Activated gamma-delta T cell treated with Interleukin-2 at 50 U/mL for 16 hours (primary cell): ENCODE measurements at places on chromosomes 1 and 21.

DNA sequence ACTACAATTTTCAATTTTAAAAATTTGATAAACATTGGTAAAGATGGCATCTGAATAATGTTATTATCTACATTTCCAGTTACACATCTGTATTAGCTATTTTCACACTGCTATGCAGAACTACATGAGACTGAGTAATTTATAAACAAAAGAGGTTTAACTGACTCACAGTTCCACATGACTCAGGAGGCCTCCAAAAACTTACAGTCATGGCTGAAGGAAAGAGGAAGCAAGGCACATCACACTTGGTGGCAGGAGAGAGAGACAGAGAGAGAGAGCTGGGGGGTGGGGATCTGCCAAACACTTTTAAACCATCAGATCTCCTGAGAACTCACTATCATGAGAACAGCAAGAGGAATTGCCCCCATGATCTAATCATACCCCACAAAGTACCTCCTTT is 850.0 kb downstream of the LTN1 start:
- DNase-seq, result no peak

- DNase-seq, result no peak
Observed at GRCh38 chr1:44260792-44261170, 47.5 kb downstream of the DMAP1 start.

- DNase-seq, result no peak
Observed at GRCh38 chr21:41979751-41980369, 26.0 kb upstream of the C2CD2 start.

- DNase-seq, result no peak
Observed at GRCh38 chr1:21261551-21262292, 28.5 kb downstream of the ECE1 start.

GRCh38 chr1:117581391-117581943 is 24.4 kb upstream of the TENT5C start:
- no peak for DNase-seq

DNA sequence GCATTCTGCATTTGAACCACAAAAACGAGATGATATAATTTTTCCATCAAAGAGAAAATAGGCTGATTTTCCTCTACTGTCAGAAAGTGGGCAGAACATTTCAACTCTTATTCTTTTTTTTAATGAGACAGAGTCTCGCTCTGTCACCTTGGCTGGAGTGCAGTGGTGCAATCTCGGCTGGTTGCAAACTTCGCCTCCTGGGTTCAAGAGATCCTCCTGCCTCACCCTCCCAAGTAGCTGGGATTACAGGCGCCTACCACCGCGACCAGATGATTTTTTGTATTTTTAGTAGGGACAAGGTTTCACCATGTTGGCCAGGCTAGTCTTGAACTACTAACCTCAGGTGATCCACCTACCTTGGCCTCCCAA is 11.6 kb downstream of the DSTYK start:
- DNase-seq, result no peak

- DNase-seq, result no peak
Observed at GRCh38 chr1:115748401-115749150, 19.9 kb downstream of the CASQ2 start.

GRCh38 chr1:238562341-238562740 is 671.6 kb upstream of the ZP4 start:
- no peak for DNase-seq

- DNase-seq, result peak; percentile 29
Observed at GRCh38 chr1:185559684-185560331, 174.4 kb upstream of the HMCN1 start.

DNA sequence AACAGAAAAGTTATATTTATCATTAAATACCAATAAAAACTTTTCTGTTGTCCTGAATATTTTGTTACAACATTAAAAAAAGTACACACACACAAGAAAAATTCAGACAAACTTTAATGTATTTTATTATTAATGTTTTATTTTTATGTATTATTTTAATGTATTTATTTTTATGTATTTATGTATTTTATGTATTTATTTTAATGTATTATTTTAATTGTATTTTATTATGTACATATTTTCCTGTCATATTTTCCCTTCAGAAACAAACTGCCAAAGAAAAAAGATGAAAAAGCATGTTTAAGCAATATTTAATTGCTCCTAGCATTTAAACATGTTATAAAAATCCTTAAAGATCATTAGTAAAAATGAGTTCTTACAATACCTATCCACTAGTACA is 222.1 kb downstream of the RERE start:
- no peak for DNase-seq

DNA sequence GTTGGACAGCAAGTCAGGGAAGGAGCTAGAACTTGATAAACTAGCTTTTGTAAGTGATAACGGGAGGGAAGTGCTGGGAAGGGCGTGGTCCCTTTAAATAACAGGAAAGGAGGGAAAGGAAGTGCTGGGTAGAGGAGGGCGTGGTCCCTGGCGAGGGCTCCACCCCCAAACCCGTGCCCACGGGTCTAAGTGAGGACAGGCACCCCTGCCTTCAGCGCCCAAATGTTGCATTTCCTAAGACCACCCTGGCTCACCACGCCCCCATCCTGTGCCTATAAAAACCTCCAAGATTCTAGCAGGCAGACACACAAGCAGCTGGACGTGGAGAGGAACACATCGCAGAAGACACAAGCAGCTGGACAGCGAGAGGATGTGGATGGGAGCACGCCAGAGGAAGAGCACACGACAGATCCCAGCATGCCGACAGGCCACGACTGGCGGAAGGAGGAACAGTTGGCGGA is 58.5 kb downstream of the PALMD start:
- no peak for DNase-seq

DNA sequence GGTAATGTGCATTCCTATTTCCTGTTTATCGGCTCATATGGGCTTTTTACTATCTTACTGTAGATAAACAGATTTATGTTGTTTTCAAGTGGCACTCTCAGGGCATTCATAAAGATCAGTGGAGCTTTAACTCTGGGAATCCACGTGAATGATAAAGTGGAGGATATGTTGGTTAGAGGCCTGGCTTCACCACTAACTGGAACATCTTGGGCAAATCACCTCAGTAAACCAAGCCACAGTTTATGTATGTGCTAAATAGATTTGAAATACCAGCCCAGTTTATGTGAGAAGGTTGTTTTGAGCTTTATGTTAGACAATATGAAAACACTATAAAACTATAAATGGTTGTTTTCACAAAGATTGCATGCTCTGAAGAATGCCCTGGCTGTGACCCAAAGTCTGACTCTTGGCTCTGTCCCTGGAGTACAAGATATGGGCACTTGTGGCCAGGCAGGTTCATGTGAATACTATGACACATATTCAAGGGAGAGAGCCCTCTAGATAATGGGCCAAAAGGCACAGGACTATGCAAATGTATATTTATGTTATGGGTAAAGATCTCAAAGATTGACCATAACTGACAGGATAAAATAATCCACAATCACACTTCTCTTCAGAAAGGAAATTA is 36.7 kb downstream of the FAM163A start:
- no peak for DNase-seq

- no peak for DNase-seq
Observed at GRCh38 chr1:171468120-171468750, 17.1 kb upstream of the PRRC2C start.

DNA sequence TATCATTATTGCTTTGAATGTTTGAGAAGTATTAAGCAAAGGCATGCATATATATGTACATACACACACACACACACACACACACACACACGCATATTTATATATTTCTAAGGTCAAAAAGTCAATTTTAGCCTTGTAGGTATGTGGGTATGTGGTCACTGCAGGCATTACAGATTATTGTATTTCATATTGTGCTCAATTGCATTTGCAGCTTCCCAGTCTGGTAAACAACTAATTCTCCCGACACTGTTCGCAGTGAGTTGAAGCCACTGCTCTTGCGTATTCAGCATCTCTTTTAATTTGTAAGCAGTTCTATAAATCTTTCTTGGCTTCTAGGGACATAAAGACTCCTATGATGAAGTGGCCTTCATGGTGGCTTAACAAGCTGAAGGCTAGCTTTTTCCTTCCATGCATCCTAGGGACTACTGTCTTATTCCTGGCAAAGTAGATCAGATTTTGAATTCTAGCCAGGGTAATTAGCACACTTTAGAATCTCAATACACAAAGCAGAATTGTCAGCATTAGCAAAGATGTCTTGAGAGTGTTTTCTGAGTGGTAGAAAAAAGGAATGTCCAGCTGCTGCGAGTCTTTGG is 368.6 kb upstream of the NEGR1 start:
- DNase-seq, result no peak

DNA sequence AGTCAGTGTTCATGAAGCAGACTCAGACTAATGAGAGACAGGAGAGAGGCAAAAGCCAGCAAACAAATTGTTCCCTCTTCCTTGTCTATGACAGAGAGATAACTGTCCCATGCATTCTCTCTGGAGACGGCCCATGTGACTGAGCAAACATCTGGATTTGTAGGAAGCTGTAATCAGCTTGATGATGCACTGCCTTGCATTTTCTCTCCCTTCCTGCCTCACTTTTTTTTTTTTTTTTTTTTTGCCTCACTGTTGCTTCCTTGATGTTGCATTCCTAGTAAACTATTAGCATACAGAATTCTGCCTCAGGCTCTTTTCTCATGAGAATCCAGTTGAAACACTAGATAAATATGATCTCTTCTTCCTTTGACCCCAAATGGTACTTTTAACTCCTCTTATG is 134.5 kb downstream of the HHIPL2 start:
- no peak for DNase-seq

- no peak for DNase-seq
Observed at GRCh38 chr1:221182791-221183533, 303.7 kb downstream of the HLX start.

DNA sequence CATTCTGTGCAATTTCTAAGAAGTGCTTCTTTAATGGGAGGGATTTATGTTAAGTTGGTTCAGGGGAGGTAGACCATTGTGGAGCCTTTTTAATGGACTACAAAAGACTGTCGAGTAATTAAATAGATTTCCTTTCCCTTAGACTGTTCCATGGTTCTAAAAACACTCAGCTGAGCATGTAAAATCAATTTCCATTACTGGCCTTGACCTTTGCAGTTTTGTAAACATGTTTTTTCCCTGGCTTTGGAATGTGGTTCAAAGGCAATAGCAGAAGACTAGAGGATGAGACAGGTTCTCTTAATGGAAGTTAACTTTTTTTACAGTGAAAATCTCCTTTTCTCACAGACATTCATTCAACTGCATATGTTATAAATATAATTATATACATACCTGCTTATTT is 37.6 kb upstream of the BTG3 start:
- DNase-seq, result no peak

GRCh38 chr1:68379085-68379478 is 70.7 kb downstream of the RPE65 start:
- DNase-seq, result no peak

DNA sequence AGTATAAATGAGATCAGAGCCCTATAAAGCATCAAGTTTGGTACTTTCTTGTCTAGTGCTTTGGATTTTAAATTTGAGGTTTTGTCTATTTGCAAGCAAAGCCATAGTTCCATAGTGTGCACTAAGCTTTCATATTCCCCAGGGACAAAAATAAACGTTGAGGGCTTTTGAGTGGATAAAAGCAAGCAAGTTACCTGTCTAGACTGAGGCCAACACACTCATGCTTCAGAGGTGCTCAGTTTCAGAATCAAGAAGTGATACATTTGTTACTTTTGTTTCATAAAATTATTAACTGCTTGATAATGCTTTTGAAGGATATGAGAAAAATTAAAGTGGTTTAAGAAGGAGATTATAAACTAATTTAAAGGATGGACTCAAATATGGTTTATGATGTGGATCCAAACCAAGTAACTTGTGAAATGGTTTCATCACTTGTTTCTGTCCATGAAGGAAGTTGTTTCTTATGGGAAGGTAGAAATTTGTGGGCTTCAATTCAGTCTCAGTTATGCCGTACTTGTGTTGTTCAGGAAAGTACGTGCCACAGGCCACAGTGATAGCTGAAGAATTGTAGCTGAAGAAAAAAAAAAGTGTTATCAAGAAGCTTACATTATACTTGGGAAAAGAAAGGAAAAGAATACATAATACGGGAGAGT is 71.2 kb downstream of the CHRM3 start:
- DNase-seq, result no peak

DNA sequence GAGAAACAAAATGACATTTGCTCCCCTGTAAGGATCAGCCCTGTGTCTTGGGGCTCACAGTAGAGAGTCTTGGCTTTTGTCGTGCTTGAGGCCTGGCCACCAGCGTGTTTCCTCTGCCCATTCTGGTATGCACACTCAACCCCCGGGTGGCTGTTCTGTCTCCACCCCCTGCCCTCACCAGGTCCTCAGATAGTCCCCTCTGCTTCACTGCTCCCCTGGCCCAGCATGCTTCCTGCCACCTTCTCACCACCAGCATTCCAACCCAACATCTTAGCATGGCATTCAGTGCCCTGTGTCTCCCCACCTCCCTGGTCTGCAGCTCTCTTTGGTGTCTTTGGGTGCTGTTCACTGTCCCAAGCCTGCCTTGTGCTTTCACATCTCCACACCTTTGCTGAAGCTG is 16.2 kb downstream of the ZNF362 start:
- DNase-seq, result no peak

GRCh38 chr1:232627645-232628334 is 2.1 kb downstream of the SIPA1L2 start:
- DNase-seq, result peak; percentile 16

DNA sequence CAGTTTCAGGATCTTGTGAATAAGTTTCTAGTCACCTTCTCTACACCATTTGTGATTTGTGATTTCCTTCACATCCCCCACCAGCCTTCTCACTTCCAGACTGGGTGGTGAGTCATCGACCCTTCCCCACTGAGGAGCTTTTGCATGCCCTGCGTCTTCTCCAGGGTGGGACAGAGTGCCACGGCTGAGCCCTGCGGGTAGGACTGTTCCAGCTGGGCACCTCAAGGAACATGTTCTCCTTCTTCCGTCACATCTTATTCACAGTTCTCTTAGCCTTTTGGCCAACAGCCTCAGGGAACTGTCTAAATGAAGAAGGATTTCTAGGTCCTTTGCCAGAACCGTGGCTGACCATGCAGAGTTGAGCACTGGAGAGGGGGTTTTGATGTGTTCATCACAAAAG is 116.5 kb downstream of the TMEM53 start:
- DNase-seq, result no peak
